ENCODE measurements at places on chromosomes 13 and 19. TPM values are rescaled to one million over a fixed set of nuclear protein-coding genes. Genes with fewer than 3 reads are reported as not detected.

GRCh38 chr13:106533101-106533942 lies 2.1 kb downstream of the EFNB2 start:
- no peak for DNase-seq

GRCh38 chr19:6534451-6535093 lies 3.7 kb downstream of the TNFSF9 start:
- no peak for DNase-seq

GRCh38 chr13:99323488-99323887 lies 16.3 kb upstream of the GPR183 start:
- DNase-seq, result no peak

- no peak for DNase-seq
These were observed 279.2 kb downstream of the DACH1 start for GRCh38 chr13:71587817-71588216.

DNA sequence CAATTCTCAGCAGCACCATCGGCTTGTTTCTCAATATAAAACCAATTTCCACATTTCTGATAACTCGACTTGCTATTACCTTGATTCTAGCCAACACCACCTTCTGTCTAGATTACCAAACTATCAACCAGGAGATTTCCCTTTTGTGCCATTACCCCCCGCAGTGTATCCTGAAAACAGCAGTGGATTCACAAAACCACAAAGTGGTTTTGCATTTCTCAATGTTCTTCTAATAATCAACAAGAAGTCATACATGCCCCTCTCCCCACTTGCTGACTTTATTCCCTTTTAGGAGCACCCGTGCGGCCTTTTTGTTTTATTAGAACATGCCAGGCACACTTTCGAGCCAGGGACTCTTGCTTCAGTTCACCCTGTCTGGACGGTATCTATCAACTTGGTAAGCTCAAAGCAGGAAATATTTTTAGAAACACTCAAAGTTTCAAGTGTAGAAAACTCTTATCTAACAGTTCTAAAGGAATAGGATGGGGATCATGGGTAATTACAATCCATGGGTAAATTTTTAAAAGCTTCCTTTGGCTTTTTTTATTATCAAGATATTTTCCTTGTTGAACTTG lies 967.4 kb downstream of the EFNB2 start:
- DNase-seq, result no peak

DNA sequence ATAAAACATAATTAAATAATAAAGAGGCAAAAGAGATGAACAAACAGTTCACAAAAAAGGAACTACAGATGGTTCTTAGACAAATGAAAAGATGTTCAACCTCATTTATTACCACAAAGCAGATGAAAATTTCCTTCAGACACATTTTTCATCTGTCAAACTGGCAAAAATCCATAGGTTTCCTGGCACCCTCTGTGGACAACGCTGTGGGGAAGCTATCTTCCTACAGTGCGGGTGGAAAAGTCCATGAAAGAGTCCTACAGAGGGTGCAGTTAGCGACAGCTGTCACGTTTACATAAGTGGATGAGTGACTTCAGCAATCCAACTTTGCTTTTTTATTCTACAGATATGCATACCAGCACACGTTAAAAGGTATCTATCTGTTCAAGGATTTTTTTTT lies 30.3 kb upstream of the PDCD5 start:
- DNase-seq, result no peak

- no peak for DNase-seq
These were observed 429.1 kb upstream of the ARGLU1 start for GRCh38 chr13:106996867-106997618.

DNA sequence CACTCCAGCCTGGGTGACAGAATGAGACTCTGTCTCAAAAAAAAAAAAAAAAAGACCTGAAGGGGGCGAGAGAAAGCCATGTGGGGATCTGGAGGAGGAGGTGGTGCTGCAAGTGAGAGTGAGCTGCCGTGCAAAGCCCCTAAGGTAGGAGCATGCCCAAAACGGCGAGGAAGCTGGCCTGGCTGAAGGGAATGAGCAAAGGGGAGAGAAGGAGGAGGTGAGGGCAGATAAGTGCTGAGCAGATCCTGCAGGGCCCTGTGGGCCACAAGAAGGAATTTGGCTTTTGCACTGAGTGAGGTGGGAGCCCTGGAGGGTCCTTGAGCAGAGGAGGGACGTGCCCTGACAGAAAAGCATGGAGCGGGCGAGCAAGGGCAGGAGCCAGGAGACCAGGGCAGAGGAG lies 19.4 kb upstream of the ADGRE5 start:
- no peak for DNase-seq

CRLF1 gene
- 2.5 TPM for total RNA-seq

APLP1 gene
- total RNA-seq, result 3.0 TPM

- DNase-seq, result no peak
These were observed 133.0 kb upstream of the FRY start for GRCh38 chr13:31898378-31899071.

Measured in urinary bladder (tissue), 4 donors.